ENCODE measurements at places on chromosomes 7 and 10. TPM values are rescaled to one million over a fixed set of nuclear protein-coding genes. Genes with fewer than 3 reads are reported as not detected.
A peak's percentile ranks its signal among the peaks of the same experiment; 100 is the strongest.

- DNase-seq = no peak
Measured at GRCh38 chr7:122689346-122690109, 9.4 kb downstream of the RNF133 start.

- no peak for DNase-seq
Measured at GRCh38 chr7:128030263-128030653, 979 bp downstream of the LRRC4 start.

GRCh38 chr10:44567471-44567870, 182.6 kb upstream of the CXCL12 start:
- DNase-seq = no peak

DNA sequence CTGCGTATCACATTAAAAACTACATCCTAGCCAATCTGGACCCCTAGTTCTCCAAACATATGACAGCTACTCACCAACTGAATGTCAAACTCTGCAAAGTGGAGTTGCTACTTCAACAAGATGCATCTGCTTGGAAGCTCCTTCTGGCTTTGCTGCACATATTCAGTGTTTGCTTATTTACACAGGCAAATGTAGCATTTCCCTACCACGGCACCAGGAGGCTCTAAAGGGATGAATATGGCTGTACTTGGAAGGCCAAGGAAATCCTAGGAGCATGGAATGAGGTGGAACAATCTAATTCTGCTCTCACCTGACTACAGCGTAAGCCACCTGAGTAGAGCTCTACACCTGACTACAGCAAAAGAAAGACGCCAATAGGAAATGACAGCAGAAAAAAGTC, 39.7 kb downstream of the MTPAP start:
- DNase-seq = no peak

DNA sequence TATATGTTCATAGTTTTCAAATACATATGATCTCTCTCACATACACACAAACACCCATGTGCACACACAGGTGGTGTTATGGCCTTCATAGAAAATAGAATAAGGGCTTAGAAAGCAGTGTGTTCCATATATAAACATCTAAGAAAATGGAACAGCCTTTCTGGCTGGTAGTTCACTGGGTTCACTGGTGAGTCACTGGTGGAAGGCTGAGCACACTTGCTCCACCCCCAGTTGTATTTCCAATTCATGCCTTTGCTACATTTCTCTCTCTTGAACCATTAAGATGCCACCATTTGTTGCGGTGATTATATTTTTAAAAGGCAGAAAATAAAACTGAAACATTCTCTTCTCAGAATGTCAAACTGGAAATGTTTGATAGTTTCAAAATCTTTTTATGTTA, 252.1 kb downstream of the GLI3 start:
- DNase-seq = no peak

ARMH3 gene
- total RNA-seq = 25.9 TPM

TMEM178B gene
- 0.18 TPM for total RNA-seq

FGFBP3 gene
- 1.5 TPM for total RNA-seq

IFIT3 gene
- total RNA-seq = 151 TPM

CPN1 gene
- total RNA-seq = not detected

GRCh38 chr7:93968911-93969620, 35.1 kb downstream of the BET1 start:
- DNase-seq = no peak

ADAMTS14 gene
- total RNA-seq = 0.19 TPM

HYAL4 gene
- total RNA-seq = not detected

DNA sequence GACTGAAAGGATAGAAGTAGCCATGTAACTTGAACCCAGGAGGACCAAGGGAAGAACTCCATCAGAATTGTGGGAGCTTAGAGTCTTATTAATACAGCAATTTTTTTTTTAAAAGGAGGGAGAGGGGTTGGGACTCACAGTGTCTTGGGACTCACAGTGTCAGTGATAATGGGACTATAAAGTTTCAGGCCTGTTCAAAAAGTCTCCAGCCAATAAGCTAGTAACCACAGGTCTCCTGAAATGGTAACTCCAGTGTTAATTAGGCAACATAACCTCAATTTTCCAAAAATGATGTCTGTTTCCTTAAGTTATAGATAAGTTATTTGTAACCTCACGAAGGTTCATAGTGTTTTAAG, 2.4 kb upstream of the HNRNPH3 start:
- no peak for DNase-seq

LIPF gene
- not detected for total RNA-seq

DNA sequence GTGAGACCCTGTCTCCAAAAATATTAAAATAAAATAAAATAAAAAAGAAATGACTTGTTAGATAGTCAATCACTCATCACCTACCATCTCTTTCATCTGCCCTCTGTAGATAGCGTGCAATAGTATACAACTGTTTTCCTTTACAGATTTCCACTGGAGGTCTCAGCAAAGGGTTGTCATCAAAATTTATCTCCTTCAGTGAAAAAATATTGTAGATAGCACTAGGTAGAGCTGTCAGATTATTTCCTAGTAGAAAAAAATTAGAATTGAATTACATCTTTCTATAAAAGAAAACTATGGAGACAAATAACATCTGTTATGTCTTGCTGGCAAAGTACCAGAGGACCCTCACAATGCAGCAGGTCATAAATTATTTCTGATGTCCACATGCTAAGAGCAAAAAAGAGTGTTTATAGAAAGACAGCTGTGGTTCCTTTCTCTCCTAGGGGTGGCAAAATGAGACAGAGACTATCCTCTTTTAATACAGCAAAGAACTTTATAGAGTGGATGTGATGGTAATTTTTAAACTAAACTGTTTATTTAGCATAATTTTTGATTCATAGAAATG, 16.3 kb upstream of the CYP51A1 start:
- no peak for DNase-seq

PPRC1 gene
- total RNA-seq = 79.0 TPM

DNA sequence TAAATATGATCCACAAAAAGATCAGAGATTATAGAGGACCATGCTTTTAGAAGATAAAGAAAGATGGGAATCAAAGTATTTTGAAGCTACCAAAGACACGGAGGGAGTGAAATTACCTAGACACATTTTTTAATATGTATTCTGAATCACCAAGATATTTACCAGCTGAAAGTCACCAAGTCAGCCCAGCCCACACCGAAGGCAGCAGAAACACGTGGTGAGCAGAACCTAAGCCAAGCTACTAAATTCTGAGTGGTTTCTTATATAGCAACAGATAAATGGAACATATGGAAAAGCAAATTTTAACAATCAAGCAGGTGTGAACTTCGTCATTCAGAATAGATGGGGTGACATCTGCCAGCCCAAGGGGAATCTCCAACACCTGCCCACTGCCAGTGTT, 134.7 kb upstream of the AKR1E2 start:
- DNase-seq = no peak

DNA sequence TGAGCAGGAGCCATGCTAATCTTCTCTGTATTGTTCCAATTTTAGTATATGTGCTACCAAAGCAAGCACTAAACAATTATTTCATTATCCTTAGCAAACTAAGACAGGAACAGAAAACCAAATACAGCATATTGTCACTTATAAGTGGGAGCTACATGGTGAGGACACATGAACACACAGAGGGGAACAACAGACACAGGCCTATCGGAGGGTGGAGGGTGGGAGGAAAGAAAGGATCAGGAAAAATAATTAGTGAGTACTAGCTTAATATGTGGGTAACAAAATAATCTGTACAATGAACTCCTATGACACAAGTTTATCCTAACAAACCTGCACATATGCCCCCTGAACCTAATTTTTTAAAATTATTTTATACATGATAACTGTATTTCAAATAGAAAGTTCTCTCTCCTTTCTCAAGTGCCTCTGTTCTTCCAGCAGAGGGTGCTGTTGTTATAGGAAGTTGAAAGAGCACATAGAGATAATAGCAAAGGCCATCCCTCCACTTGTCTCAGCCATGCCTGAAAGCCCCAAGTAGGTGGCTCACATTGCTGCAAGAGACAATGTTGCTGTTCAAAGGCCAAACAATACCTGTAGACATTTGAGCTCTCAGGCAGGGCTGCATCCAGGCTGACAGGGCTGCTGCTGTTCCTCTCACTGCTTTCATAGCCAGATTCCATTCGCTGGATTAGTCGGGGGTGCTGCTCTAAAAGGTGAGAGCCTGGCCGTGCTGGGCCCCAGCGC, 33.4 kb upstream of the PPP3CB start:
- peak; percentile 61 for DNase-seq

- no peak for DNase-seq
Measured at GRCh38 chr10:61812052-61812721, 89.3 kb upstream of the ARID5B start.

SPDYE1 gene
- total RNA-seq = not detected

PRSS37 gene
- total RNA-seq = not detected
